ENCODE measurements at places on chromosomes 6 and 20. TPM values are rescaled to one million over a fixed set of nuclear protein-coding genes. Genes with fewer than 3 reads are reported as not detected.

The BTBD9 gene
- polyA plus RNA-seq, result 1.0 TPM

DNA sequence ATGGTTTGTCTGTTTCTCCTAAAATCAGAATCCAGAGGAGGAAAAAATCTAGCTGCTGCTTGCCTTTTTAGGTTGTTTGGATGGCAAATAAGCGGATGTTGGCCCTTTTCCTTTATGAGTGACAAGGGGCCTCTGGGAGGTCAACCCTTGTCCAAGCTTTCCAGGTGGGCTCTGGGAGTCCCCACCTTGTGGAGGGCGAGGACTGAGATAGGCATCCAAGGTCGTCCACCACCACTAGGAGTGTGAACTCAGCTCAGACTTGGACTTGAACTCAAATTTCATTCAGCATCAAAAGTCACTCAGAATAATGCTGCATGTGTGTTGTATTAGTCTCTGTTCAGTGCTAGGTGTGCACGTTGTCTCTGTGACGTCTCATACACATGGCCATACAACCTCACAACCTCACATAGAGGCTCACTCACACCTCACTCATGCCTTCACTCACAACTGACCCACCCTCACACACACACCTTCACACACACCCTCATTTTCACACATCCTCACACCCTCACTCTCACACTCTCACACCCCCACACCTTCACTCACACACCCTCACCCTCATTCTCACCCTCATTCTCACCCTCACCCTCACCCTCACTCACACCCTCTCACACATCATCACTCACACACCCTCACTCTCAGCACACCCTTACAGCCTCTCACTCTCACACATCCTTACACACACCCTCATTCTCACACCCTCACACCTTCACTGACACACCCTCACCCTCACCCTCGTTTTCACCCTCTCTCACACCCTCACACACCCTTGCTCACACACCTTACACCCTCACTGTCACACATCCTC is 18.0 kb downstream of the DYNLT1 start:
- no peak overlapping the region for H3K4me3 ChIP-seq
- no peak for DNase-seq
- H3K36me3 ChIP-seq, result peaks cover 19% of the 10 kb centered on the region
- no peaks in the 10 kb centered on the region for H3K4me1 ChIP-seq
- H3K27me3 ChIP-seq, result no peaks in the 10 kb centered on the region

The LZTS3 gene
- polyA plus RNA-seq, result 33.5 TPM

DNA sequence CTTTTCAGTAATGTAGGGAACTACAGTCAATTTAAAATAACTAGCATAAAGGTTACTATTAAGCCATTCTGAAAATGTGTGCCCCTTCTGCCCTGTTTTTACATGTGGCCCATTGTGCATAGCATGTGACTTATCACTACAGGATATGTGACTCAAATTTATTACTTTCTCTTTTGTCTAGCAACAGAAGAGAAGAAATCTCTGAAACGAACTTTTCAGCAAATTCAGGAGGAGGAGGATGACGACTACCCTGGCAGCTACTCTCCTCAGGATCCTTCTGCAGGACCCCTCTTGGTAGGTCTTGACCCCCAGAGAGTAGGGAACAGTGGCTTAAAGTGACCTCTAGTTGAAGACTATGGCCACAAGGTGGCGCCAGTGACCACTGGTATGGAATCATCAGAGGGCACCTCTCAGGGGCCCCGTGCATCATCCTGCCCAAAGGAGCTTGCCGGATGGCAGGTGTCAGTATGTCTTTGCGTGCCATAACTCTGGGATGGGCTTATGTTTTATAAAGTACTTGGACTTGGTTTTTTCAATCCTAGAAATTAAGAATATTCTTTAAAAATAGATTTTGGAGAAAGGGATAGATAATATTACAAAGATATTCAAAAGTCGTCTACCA is 23.9 kb downstream of the RPRD1B start:
- H3K36me3 ChIP-seq, result peaks cover 45% of the 10 kb centered on the region
- DNase-seq, result peak; percentile 92
- no peak overlapping the region for H3K27ac ChIP-seq
- H3K4me3 ChIP-seq, result no peak overlapping the region

The RRAGD gene
- 3.2 TPM for polyA plus RNA-seq

GRCh38 chr20:35523298-35523888 is 6.1 kb downstream of the C20orf173 start:
- H3K4me3 ChIP-seq, result no peak overlapping the region
- H3K4me1 ChIP-seq, result no peaks in the 10 kb centered on the region
- DNase-seq, result no peak
- no peaks in the 10 kb centered on the region for H3K36me3 ChIP-seq
- H3K27ac ChIP-seq, result no peak overlapping the region

- peaks cover 5% of the 10 kb centered on the region for H3K4me1 ChIP-seq
- peaks cover 4% of the 10 kb centered on the region for H3K27me3 ChIP-seq
- no peak overlapping the region for H3K4me3 ChIP-seq
- no peak overlapping the region for H3K27ac ChIP-seq
These were observed 130.1 kb upstream of the SLC2A12 start for GRCh38 chr6:134182528-134182927.

GRCh38 chr6:11710311-11710761 is 68.3 kb downstream of the ADTRP start:
- no peaks in the 10 kb centered on the region for H3K36me3 ChIP-seq
- H3K27me3 ChIP-seq, result no peaks in the 10 kb centered on the region
- no peaks in the 10 kb centered on the region for H3K4me1 ChIP-seq

- no peak for DNase-seq
- H3K4me3 ChIP-seq, result no peak overlapping the region
- H3K27ac ChIP-seq, result no peak overlapping the region
- H3K36me3 ChIP-seq, result peaks cover 29% of the 10 kb centered on the region
- H3K4me1 ChIP-seq, result peaks cover 3% of the 10 kb centered on the region
- no peaks in the 10 kb centered on the region for H3K27me3 ChIP-seq
These were observed 6.4 kb downstream of the NPEPL1 start for GRCh38 chr20:58698741-58699622.

The PGM3 gene
- 6.5 TPM for polyA plus RNA-seq

- no peak for DNase-seq
- H3K27me3 ChIP-seq, result no peaks in the 10 kb centered on the region
- H3K36me3 ChIP-seq, result no peaks in the 10 kb centered on the region
- no peak overlapping the region for H3K27ac ChIP-seq
- H3K4me3 ChIP-seq, result no peak overlapping the region
- H3K4me1 ChIP-seq, result no peaks in the 10 kb centered on the region
These were observed 17.9 kb upstream of the NELFCD start for GRCh38 chr20:58963060-58963584.

DNA sequence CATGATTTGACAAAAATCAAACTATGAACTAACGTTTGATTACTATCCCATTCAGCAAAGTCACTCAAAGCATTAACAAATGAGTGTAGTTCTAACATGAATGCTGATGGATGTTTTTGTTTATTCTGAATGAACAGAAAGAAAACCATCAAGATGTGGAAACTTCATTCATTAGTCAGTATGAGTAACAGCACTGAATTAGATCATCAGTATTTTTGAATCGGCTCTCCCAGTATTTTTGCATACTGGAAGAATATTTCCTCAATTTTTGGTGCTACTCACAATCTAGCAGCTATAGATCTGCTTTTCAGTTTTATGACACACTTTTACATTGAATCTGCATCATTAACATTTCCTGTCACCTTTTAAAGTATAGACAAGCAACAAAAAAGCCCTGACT is 63.8 kb upstream of the CD83 start:
- no peaks in the 10 kb centered on the region for H3K4me1 ChIP-seq
- H3K27me3 ChIP-seq, result no peaks in the 10 kb centered on the region
- no peak overlapping the region for H3K4me3 ChIP-seq
- no peaks in the 10 kb centered on the region for H3K36me3 ChIP-seq

The SLC22A16 gene
- not detected for polyA plus RNA-seq

DNA sequence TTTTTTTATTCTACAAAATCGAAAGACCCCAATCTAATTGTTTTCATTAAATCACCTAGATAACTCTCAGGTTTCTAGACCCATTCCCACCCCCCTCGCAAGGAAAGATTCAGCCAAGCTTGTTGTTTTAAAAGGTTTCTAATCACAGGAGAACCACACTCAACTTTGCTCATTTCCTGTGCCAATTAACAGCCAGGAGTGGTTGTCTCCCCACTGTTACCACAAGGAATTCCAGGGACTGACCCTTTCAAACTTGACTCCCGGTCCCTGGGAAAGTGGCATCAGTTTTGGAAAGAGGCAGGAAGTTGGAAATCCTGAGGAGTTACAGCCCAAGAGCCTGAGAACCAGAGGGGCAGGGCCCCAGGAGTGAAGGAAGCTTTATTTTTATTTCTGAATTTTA is 561.3 kb upstream of the JAG1 start:
- DNase-seq, result no peak
- H3K27ac ChIP-seq, result no peak overlapping the region
- H3K27me3 ChIP-seq, result no peaks in the 10 kb centered on the region
- no peak overlapping the region for H3K4me3 ChIP-seq
- no peaks in the 10 kb centered on the region for H3K4me1 ChIP-seq

DNA sequence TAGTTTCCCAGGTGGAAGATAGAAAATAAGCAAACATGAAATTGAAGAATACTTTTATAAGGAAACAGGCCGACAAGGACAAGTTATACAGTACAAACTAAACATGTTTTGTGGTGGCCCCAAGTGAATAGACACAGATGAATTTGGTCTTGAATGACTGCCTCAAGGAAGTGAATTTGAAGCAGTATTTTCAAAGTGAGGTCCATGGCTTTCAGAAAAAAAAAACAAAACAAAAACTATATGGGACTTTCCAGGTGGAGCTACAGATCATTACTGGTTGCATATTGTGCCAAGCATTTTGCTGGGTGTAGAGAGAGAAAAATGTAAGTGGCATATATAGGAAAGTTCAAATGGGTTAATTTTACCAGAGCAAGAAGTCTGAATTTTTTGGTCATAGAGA is 68.8 kb downstream of the CYB5R4 start:
- no peaks in the 10 kb centered on the region for H3K27me3 ChIP-seq
- DNase-seq, result no peak
- no peaks in the 10 kb centered on the region for H3K4me1 ChIP-seq

GRCh38 chr6:132063738-132064137 is 112.6 kb upstream of the CCN2 start:
- no peak for DNase-seq
- no peak overlapping the region for H3K4me3 ChIP-seq
- H3K4me1 ChIP-seq, result no peaks in the 10 kb centered on the region

DNA sequence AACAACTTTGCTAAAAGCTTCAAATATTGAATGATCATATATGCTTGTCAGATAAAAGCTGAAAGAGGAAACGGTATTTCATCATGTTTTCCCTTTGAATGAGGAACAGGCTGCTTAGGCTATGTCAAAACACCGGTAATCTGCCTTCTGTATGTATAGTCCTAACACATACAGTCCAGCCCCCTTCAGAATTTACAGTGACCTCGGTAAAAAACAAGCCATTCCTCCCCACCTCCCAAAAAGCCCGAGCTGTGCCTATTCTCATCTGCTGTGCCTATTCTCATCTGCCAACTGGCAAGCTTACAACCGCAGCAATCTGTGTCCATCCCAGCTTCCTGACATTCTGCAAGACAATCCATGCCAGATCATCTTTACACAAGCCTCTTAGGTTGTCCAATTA is 26.8 kb upstream of the UBE2J1 start:
- H3K4me1 ChIP-seq, result no peaks in the 10 kb centered on the region
- H3K36me3 ChIP-seq, result no peaks in the 10 kb centered on the region
- H3K27me3 ChIP-seq, result no peaks in the 10 kb centered on the region

- no peak for DNase-seq
- 0 out of 2 replicates have a peak, but pooled peaks cover 3% of the 10 kb centered on the region for H3K4me1 ChIP-seq
- H3K36me3 ChIP-seq, result no peaks in the 10 kb centered on the region
- no peaks in the 10 kb centered on the region for H3K27me3 ChIP-seq
- no peak overlapping the region for H3K27ac ChIP-seq
These were observed 73.2 kb downstream of the VEGFA start for GRCh38 chr6:43843097-43843645.

The DHX35 gene
- polyA plus RNA-seq, result 21.6 TPM

GRCh38 chr6:105453968-105454367 is 51.1 kb upstream of the PREP start:
- no peaks in the 10 kb centered on the region for H3K4me1 ChIP-seq
- H3K27ac ChIP-seq, result no peak overlapping the region
- H3K36me3 ChIP-seq, result no peaks in the 10 kb centered on the region
- DNase-seq, result no peak
- no peaks in the 10 kb centered on the region for H3K27me3 ChIP-seq

DNA sequence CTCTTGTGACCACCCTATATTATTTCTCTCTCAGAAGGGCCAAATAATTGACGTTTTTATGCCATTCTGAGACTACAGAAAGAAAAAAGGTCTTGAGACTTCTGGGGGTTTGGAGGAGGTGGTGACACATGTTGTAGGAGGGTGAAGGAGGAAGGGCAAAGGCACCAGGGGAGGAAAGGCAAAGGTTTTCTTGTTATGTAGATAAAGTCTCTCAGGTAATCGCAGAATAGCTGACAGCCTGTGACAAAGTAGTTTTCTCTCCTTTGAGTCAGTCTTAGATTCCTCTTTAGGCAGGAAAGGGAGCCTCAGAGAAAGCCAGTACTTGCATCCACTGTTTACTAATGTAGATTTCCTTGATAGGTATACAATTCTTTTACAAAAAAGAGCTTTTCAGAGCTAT is 23.6 kb downstream of the OR2B2 start:
- no peak overlapping the region for H3K27ac ChIP-seq
- no peaks in the 10 kb centered on the region for H3K36me3 ChIP-seq
- H3K27me3 ChIP-seq, result no peaks in the 10 kb centered on the region
- DNase-seq, result no peak

The ZCCHC3 gene
- 34.0 TPM for polyA plus RNA-seq

- no peak overlapping the region for H3K27ac ChIP-seq
- peak overlapping the region; percentile 72 for H3K4me3 ChIP-seq
- no peaks in the 10 kb centered on the region for H3K27me3 ChIP-seq
- peaks cover 2% of the 10 kb centered on the region for H3K4me1 ChIP-seq
- no peaks in the 10 kb centered on the region for H3K36me3 ChIP-seq
These were observed 66.4 kb downstream of the STX11 start for GRCh38 chr6:144216668-144217218.

DNA sequence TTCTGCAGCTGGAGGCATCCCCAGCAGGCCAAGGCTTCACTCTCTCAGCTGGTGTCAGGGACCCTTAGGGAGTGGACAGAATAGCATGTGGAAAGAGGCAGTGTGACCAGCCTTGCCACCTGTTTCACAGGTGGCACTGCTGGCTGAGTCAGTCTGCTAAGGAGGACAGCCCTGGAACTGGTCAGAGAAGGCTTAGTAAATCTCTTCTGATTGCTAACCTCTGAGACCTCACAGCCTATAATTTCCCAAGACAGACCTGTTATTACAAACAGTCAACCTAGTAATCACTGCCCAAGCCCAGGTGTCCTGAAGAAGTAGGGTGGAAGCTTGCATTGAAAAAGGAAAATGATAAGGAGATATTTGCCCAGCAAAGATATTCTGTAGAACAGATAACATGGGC is 26.4 kb upstream of the PAQR8 start:
- no peaks in the 10 kb centered on the region for H3K27me3 ChIP-seq
- no peak overlapping the region for H3K27ac ChIP-seq
- H3K4me3 ChIP-seq, result no peak overlapping the region
- H3K4me1 ChIP-seq, result no peaks in the 10 kb centered on the region
- DNase-seq, result no peak
- no peaks in the 10 kb centered on the region for H3K36me3 ChIP-seq

All from H1 (cell line).